Stimulated activated CD4-positive, alpha-beta T cell treated with anti-CD3 and anti-CD28 coated beads, TNF-alpha, amount 100 ng/mL, for 1 hour (primary cell): ENCODE measurements at places on chromosomes 12 and 14.

DNA sequence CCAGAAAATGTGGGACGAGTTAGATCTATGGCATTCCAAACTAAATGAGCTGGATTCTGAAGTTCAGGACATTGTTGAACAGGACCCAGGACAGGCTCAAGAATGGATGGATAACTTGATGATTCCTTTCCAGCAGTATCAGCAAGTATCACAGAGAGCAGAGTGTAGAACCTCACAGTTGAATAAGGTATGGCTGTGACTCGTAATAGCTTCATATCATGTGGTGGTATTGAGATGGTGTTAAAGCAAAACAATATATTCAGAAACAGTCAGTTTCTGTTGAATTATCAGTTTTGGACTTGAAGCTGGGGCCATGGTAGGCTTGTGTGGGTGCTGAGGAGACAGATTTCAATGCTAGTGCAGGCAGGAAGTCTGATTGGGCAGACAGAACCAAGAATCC, 213.7 kb downstream of the ESR2 start:
- DNase-seq = no peak

DNA sequence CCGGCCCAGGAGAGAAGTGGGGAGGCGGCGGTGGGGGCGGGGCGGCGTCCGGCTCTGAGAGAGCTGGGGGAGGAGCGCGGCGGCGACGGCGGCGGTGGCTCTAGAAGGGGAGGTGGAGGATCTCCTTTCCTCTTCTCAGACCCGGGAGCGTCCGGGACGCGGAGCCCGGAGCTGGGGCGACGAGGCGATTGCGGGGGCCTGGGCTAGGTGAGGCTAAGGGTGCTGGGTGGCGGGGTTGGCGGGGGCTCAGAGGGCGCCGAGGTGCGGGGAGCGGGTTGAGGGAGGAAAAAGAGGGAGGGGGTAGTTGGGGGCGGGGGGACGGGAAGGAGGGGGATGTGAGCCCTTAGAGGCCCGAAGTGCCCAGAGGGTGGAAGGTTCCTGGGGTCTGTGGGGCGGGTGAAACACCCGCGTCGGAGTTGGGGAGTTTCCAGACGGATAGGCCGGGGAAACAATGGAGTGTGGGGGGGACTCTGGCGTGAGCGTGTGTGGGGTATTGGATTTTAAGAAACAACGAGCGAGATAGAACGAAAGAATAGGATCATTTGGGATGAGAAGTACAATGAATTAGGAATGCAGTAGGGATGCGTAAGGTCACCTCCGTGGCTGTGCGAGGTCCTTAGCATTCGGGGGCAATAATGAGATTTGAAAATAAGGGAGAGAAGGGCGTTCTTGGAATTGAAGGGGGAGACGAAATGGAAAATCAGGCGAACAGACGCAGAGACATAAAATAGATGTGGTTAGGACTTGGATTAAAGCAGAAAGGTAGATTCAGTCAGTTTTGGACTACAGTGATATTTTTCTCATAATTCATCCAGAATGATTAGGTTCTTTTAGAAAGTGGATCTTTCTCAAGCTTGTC, at the start of gene SPATS2:
SPATS2 (plus strand) TSS at position 82 of the 859 bp plus-strand sequence. CDS start 93,551 bp downstream, outside the sequence.
- DNase-seq = no peak

DNA sequence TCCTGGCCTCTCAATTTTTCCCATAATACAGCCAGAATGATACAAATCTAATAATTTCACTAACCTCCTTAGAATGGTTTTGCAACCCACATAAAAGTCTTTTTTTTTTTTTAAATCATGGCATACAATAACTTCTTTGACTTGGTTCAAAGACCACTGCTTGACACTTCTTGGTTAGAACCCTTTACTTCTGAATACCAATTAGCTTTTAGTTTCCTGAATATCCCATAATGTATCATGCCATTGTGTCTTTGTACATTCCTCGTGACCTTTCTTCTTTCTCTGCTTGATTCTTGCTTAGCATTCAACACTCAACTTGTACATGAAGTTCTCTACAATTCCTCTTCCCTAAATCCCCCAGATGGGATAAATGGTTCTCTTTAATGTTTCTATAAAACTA, 19.3 kb downstream of the KLHL28 start:
- no peak for DNase-seq

GRCh38 chr12:94616203-94616729, 34.1 kb downstream of the TMCC3 start:
- no peak for DNase-seq

GRCh38 chr12:69844836-69845235, 19.8 kb downstream of the MYRFL start:
- no peak for DNase-seq

GRCh38 chr12:128083132-128083729, 183.7 kb upstream of the TMEM132C start:
- no peak for DNase-seq

DNA sequence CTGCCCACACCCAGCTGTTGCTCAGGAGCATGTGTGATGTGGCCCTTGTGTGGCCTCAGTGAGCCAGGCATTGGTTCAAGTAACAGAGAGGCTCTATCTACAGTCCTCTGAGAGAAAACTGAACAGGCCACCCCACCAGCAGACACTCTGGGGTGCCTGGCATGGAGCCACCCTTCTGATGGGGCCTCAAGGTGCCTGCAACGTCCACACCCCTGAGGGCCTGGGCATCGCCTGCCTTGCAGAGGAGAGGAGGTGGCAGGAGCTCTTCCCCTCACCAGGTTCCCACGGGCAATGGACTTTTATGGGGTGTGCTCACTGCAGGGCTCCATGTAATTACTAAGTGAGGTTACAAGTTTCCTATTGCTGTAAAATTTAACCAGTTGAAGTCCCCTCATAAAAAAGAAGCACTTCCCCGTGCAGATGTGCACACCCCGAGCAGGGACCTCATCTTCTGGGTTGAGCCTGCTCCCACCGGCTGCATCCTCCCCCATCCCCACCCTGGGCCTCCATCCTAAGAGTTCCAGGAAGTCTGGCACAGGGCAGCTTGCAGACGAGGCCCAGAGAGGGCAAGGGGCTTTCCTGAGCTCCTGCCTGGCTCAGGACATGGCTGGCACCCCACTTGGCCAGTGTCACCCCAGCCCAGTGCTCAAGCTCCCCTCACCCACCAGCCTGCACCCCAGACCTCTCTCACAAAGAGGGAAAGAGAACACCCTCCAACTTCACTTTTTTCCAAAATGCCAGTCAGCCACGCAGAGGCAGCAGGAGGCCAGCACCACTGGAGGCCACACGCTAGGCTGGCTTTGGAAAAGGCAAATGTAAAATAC, 270.4 kb upstream of the RTL1 start:
- no peak for DNase-seq

DNA sequence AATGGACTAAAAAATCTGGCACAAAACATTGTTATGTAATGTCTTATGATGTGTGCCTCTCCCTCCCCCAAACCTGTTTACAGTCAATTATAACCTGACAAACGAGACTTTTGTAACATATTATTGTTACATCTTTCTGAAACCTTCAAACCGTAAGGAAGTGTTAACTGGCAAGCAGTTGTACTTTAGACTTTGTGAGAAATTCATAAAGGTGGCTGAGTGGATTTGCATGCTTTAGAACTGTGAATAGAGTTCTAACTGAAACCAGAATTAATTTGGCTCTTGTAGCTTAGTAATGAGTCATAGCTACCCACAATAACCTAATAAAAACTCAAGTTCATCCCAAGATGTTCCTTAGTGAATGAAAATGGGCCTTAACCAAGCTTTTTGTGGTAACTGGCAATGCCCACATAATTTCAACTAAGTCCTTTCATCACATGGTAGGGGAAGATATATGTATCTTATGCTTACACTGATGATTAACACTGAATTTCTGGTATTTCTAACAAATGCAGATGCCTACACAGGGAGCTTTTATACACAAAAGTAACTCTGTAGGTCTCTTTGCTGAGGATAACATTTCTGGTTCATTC, 29.7 kb downstream of the RAD9B start:
- DNase-seq = no peak

GRCh38 chr12:15152456-15152855, 68.8 kb downstream of the RERG start:
- no peak for DNase-seq

DNA sequence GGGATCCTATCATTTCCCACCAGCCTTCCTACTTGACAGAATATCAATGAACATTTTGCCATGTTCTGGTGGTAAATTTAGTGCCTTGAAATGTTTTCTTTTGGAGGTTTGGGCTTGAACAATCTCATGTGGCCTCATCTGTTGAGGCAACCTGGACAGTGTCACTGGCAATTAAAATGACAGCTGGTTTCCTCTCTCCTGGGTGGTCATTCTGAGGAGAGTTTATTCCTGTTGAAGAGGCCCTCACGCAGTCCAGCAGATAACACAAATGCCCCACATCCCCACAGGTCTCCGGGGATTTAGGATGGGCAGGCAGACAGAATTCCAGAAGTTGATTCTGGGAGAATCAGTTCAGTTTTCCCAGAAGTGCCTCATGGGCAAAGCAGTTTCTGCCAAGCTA, 41.9 kb downstream of the MMAB start:
- DNase-seq = no peak

- DNase-seq = no peak
These were observed 130.7 kb downstream of the NTF3 start for GRCh38 chr12:5562581-5562980.

DNA sequence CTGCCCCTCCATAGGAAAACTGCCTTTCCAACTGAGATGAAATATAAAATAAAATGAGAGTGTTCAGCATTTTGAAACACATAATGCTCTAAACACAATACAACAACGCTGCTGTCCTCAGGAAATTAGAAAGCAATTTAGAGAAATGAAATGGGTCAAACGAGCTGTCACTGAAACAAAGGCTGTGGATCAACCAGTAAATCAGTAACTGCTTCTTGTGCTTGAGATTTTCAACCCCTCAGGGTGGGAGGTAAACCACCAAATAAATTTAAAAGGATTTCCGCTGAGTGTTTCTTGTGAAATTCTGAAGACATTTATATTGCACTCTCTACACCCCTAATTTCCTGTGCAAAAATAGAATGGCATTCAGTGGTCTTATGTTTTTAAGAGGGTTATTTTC, 657.1 kb upstream of the SEL1L start:
- DNase-seq = no peak

DNA sequence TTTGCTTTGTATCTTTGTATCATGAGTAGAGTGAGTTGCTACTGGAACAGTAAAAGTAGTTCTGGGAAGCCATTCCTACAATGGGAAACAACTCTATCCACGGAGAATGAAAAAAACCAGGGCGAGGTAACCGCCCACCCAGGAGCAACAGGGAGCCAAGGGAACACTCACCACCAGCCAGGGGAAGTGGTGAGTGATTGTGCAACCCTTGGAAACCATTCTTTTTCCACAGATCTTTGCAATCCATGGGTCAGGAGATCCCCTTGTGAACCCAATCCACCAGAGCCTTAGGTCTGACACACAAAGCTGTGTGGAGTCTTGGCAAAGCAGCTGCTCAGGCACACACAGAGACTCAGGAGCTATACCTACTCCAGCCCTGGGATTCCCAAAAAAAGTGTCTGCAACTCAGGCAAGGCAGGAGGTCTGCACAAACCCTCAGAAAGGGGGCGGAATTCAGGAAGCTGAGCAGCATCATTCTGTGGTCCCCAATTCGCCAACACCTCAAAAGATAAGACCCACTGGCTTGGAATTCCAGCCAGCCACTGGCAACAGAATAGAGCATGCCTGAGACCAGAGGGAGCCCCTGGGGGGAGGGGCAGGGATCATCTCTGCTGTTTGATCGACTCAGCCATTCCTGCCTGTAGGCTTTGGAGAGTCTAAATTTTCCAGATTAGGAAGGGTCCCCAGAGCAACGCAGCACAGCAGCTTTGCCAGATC, 52.1 kb upstream of the PPFIA2 start:
- no peak for DNase-seq

- no peak for DNase-seq
These were observed 10.9 kb downstream of the GATC start for GRCh38 chr12:120457133-120457532.

GRCh38 chr14:33740531-33740930, 210.3 kb downstream of the EGLN3 start:
- DNase-seq = no peak

DNA sequence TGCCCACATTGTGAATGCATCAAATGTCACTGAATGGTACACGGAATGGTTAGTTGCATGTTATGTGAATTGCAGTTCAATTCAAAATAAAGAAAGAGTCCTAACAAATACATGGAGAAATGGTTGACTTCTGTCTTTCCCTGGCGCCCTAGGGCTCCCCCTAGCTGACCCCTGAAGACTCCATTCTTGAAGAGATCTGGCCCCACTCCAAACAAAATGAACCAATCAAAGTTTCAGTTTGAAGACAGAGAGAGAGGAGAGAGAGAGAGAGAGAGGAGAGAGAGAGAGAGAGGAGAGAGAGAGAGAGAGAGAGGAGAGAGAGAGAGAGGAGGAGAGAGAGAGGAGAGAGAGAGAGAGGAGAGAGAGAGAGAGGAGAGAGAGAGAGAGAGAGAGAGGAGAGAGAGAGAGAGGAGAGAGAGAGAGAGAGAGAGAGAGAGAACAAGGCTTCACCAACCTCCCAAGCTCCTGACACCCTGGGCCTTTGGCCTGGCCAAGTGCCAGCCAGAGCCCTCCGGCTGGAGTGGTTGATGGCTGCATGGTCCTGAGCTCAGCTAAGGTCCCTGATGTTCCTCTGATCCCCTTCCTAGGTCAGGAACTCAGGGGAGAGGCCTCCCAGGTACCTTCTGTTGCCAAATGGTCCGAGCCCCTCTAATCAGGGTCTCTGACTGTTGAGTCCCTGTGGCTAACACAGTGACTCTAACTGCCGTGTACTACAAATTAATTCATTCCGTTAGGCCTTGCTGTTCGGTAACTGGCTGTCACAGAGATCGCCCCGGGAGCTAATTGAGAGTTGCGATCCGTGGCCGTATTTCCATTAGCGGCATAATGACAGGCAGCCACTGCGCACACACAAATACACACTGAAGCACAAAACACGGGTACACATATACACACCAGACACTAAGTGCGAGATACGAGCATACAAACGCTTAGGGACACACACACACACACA, 188.8 kb downstream of the ESRRB start:
- no peak for DNase-seq

DNA sequence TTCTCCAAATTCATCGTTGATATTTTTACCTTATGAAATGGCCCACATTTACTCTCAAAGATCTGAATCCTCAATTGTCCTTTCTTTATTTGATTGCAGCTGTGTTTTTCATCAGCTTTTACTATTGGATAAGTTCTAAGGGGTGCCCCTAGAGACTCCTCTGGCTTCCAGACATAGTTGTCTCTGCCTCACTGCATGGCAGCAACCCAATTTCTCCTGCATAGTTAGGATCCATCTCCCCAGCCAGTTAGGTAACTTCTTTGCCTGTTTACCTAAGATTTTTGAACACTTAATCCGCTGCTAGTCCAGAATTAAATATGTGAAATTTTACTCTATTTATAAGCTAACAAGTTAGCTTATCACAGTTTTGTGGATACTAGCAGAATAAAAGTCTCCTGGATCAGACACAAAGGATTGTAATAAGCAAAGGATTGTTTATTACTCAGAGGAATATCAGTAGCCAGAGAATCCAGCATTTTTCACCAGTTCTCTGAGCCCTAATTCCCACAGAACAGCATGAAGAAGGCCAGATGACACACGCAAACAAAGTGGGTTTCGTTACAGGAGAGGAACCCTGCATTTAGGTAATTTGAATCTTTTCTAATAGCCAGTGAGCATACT, 101.1 kb downstream of the BBS10 start:
- no peak for DNase-seq

GRCh38 chr12:106417926-106418910, 60.7 kb downstream of the POLR3B start:
- DNase-seq = no peak

GRCh38 chr12:71581206-71581605, 82.4 kb downstream of the ZFC3H1 start:
- DNase-seq = no peak

GRCh38 chr12:72622556-72622955, 350.4 kb downstream of the TRHDE start:
- DNase-seq = no peak

- DNase-seq = no peak
These were observed 3.2 kb upstream of the OR4K5 start for GRCh38 chr14:19917243-19917642.
